Small intestine (tissue), 16 donors: ENCODE measurements at places on chromosomes 3 and 15.

DNA sequence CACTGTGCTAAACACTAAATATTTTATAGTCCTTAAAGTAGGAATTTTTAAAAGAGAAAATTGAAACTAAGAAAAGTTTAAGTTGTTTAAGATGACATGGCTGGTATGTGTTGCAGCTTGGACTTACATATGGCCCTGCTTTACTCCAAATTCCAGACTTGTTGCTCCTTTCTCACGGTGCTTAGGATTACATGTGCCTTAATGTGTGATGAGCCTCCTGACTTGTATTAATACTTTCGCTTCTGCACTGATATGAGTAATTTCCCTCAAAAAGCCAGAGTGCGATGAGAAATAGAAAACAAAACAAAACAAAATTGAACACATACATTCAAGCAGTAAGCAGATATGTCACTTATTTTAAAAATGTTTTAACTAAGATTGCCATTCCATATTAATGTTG lies 250.2 kb downstream of the VGLL3 start:
- DNase-seq: no peak

GRCh38 chr3:123378409-123378915 lies 70.4 kb downstream of the ADCY5 start:
- no peak for DNase-seq

DNA sequence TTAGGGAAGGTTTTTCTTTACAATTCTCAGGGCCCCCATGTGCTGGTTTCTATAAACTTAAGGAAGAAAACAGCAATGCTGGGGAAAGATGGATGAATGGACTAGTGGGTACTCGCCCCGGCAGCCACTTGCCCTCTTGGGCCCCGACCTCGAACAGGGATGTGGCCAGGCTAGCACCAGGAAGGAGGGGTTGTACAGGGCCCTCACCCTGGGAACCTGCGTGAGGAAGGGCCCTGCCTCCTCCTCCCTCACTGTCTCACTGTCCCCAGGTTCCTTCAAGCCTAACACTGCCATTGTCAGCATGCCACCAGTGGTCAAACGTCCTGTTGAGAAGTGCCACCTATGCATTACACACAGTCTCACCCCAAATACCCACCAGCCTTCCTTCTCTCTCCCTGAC lies 9.1 kb downstream of the ADAMTS17 start:
- DNase-seq: no peak

GRCh38 chr15:70160803-70161565 lies 63.3 kb upstream of the TLE3 start:
- no peak for DNase-seq

DNA sequence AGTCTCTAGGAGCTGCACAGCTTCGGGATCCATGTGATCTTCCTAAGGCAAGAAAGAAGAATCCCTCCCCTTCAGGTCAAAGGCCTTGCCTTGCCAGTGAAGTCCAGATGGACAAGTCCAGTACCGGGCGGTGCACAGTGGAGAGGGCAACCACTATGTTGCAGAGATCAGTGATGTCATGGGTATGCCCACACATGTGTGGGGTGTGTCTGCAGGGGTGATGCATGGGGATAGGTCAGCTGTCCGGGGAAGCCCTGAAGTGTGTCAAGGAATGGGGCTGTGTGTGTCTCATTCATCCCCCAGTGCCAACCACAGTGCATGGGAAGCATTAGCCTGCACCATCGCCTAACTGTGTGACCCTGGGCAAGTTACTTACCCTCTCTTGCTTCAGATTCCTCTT lies 66.5 kb downstream of the TLE3 start:
- DNase-seq: no peak

GRCh38 chr3:148716657-148717056 lies 19.0 kb downstream of the AGTR1 start:
- no peak for DNase-seq

- DNase-seq: no peak
Measured at GRCh38 chr3:161503271-161503670, 6.7 kb downstream of the OTOL1 start.

DNA sequence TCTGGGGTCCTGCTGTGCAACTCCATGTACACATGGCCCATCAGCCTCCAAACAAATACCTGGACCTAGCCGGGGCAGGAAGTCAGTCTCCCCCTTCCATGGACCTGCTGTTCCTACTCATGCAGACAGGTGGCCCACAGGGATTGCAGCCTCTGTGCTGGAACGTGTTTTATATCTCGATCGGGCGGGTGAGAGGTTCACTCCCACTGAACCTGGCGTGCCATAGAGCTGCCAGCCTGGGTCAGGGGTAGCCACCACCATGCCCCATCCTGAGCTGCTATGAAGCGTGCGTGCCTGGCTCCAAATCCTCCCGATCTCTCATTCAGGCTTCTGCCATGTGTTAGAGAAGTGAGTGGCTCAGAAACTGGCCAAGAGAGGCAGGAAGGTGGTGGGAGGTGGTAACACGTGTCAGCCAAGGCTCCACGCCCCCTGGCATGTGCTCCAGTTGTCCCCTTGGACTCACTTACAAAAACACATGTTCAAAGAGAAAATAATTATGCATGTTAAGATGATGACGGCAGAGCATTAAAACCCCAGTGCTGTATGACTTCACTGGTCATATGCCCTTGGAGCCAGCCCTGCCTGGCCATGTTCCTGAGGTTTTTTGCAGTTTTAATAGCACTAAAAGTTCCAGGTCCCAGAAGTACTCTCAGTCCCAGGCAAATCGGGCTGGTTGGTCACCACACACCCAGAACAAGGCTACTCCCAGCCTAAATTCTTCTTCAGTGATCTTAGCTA lies 30.6 kb downstream of the CTSH start:
- peak; percentile 59 for DNase-seq

DNA sequence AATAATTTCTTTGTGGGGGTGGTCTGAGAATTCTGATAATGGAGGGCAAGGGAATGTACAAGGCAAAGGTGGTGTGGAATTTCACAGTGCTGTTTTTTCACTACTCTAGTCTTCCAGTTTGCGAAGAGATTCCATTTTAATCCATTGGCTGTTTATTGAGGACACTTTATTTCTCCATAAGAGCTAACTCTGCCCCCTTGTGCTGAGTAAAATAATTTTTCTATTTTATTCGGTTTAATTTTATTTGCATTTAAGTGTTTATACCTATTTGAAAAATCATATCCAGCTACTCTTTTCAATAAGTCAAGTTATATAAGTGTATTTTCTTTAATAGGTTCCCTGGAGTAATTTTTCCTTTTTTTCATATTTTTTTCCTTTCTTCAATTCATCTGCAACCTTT lies 840.1 kb downstream of the TUSC7 start:
- DNase-seq: no peak

- no peak for DNase-seq
Measured at GRCh38 chr3:106920609-106921008, 456.6 kb upstream of the CCDC54 start.

GRCh38 chr15:58228718-58229117 lies 90.5 kb downstream of the AQP9 start:
- DNase-seq: no peak

DNA sequence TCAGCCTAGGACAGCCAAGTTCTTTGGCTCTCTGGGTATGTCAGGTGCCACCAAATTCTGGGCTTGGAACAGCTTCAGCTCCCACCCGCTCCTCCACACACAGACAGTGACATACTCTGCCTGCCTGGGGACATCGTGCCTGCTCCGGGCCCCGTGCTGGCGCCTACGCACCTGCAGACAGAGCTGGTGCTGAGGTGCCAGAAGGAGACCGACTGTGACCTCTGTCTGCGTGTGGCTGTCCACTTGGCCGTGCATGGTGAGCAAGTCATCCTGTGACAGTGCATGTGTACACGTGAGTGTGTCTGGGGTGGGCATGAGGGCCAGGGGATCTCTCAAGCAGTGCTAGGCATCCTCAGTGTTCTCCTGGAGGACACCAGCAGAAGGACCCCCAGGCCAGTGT lies 922 bp downstream of the IL17RC start:
- DNase-seq: no peak

DNA sequence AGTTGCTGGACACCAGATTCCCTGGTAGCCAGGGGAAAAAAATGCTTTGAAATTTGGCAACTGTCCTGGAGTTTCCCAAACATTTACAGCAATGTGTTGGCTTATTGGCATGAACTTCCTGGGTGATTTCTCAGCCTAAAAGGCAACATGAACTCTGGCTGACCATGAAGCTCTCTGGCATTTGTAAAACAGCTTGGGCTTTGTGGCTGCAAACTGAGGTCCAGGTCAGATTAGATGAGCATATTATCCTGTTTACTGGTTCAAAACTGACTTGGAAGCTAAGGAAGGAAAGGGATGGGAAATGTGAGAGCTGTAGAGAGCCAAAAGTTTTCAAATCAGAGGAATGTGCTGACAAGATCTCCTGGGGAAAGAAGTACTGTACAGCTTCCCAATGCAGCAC lies 139.0 kb downstream of the P3H2 start:
- DNase-seq: no peak

GRCh38 chr3:38479431-38480092 lies 16.6 kb upstream of the EXOG start:
- DNase-seq: peak; percentile 72

DNA sequence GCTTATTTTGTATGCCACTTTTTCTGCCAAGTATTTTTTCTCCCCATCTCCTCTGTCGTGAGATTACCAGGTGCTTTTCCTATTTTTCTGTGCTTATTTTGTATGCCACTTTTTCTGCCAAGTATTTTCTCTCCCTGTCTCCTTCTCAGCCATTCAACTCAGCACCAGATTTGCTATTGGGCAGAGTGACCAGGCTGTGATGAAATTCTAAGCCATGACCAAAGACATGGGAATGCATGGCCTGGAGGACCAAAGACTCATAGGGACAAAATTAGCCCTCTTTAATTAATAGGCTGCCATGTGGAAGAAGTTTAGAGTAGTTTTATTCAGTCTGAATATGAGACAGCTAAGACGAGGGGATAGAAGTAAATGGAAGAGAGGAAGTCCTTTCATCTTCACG lies 257.4 kb downstream of the SQOR start:
- no peak for DNase-seq

GRCh38 chr3:137471130-137471529 lies 293.0 kb upstream of the SOX14 start:
- DNase-seq: no peak

- peak; percentile 50 for DNase-seq
Measured at GRCh38 chr3:107271787-107272387, 105.4 kb upstream of the CCDC54 start.

GRCh38 chr3:50078622-50079021 lies 10.1 kb upstream of the RBM5 start:
- no peak for DNase-seq

DNA sequence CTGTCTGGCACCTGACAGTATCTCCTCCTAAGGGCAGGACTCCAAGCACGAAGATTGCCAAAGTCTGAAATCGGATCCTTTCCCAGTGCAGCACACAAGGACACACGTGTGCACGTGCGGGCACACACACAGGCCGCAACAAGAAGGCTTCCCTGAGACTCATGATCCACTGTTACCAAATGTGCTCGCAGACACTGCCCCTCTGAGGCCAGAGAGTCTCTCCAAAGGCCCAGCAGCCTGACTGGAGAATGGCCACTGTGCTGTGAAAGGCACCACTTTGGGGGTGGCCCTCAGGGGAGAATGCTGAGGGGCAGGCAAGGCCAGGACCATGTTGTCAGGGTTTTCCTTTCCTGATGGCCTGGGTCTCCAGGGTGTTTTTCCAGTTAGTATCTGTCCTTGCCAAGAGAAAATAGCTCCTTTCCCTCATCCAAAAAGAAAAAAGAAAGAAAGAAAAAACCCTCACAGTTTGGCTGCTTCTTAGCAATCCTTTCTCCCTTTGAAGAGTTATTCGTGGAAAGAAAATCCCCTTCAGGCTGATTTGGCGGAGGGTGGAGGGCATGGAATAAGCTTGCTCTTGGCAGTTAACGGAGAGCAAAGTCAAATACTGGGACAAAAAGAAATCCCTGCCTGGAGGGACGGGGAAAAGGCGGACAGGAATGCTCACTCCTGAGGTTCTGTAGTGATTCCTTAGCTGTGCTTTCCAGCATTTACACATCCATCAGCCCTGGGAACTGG lies 112.2 kb upstream of the ETV5 start:
- DNase-seq: no peak

GRCh38 chr3:108017587-108017986 lies 73.2 kb downstream of the CD47 start:
- no peak for DNase-seq

DNA sequence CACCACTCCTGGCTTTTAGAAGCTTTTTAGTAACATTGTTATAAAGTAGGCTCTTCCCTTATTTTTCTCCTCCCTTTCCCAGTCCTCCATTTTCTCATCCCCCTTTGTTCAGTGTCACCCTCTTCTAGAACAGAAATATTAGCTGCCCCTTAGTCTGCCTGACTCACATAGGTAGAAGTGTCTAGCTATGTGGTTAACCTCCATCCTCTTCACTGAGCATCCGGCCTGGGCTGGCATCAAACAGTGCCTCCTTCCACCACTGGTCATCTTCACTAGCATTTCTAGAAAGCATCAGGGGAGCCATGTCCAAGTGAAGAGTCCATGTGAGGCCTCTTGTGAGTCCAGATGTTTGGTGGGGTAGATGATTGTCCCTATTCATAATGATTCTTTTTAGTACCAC lies 70.0 kb upstream of the SKOR1 start:
- no peak for DNase-seq

- no peak for DNase-seq
Measured at GRCh38 chr3:53518495-53518981, 24.1 kb downstream of the CACNA1D start.

- peak; percentile 80 for DNase-seq
Measured at GRCh38 chr3:8987645-8988383, 24.5 kb upstream of the RAD18 start.

DNA sequence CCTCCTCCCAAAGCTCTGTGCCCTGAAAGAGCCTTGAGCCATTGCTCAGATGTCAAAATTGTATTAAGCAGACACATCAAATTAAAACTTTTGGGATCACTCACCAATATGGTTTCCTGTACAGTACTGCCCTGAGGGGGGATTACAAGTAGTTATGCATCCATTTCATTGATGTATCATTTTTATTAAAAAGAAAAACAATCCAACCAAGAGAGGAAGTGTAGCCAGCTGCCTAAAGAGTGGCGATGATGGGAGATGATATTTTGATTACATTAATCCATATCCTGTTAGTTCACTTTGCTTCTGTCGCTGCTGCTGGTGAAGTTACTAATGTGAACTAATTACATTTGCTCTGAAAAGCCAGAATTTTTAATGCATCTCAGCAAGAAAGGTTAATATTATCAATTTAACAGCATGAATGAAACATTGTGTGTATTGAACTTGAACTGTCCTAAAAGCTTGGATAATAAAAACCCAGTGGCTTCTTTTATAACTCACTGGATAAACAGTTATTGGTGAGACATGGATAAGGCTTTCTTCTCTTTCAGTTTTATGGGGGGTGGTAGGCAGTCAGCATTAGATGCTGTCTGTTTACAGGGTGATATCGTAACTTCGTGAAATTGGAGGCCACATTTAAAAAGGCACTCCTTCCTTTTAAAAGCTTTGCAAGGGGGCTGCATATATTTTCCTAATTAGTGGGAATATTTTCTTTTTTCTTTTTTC lies 87.7 kb downstream of the IGF1R start:
- no peak for DNase-seq
